CD4-positive, CD25-positive, alpha-beta regulatory T cell (primary cell): ENCODE measurements at places on chromosomes 12 and 14. TPM values are rescaled to one million over a fixed set of nuclear protein-coding genes. Genes with fewer than 3 reads are reported as not detected.

- DNase-seq, result no peak
- no peaks in the 10 kb centered on the region for H3K4me1 ChIP-seq
- no peak overlapping the region for H3K4me3 ChIP-seq
- H3K36me3 ChIP-seq, result peaks cover 46% of the 10 kb centered on the region
- H3K27me3 ChIP-seq, result no peaks in the 10 kb centered on the region
Observed at GRCh38 chr12:55982319-55982936, 8.6 kb downstream of the RAB5B start.

- H3K27ac ChIP-seq, result peak overlapping the region; percentile 79
- H3K36me3 ChIP-seq, result no peaks in the 10 kb centered on the region
- H3K4me3 ChIP-seq, result peak overlapping the region; percentile 71
- H3K4me1 ChIP-seq, result peaks cover 39% of the 10 kb centered on the region
- DNase-seq, result no peak
Observed at GRCh38 chr12:105329926-105330282, 587 bp upstream of the C12orf75 start.

DNA sequence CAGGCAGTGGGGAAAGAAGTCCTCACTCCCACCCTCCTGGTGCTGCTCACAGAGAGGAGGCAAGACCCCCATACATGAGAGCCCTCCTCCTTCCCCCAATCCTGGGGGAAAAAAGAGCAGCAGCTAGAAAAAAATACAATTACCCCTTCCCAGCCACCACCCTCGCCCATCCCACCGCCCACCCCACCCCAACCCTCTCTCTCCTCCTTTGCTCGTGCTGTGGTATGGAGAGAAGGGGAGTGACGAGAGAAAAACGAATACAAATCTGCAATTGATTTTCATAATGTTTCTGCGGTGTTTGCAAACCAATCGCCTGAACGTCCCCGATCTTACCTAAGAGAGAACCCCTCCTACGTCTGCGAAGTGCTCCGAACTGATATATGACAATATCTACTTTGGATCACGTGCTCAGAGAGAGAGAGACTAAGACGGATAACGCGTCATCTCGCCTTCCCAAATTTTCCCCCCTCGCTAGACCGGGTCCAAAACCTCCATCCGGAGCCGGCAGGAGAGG lies at the start of gene HOXC11:
TSS of gene HOXC11 (plus strand) at position 405 of the 514 bp plus-strand sequence. CDS start 116 bp downstream, outside the sequence.
- H3K4me3 ChIP-seq, result no peak within 1 kb of the TSS
- H3K27ac ChIP-seq, result no peak within 1 kb of the TSS
- DNase-seq, result no peak

DNA sequence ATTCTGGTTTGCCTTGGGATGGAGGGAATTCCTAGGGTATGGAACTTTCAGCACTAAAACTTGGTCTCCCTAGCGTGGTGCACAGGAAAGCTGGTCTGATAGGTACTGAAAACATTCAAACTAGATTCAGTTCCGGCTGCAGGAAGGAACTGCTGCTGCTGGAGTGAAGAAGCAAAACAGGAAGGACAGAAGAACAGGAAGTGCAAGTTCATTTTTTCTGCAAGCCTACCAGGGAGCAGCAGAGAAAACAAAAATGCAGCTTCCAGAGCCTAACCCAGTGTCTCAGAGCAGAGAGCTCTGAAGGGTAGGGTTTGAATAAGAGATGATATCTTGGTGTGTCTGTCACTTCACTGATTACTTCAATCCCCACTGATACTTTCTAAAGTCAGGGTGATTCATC lies 165.2 kb downstream of the VRK1 start:
- peak overlapping the region; percentile 72 for H3K4me3 ChIP-seq
- peak overlapping the region; percentile 74 for H3K27ac ChIP-seq
- no peaks in the 10 kb centered on the region for H3K36me3 ChIP-seq
- peaks cover 72% of the 10 kb centered on the region for H3K4me1 ChIP-seq

GRCh38 chr12:862303-862911 lies 87.1 kb downstream of the RAD52 start:
- no peak overlapping the region for H3K4me3 ChIP-seq
- no peak overlapping the region for H3K27ac ChIP-seq
- no peak for DNase-seq
- H3K27me3 ChIP-seq, result no peaks in the 10 kb centered on the region

DNA sequence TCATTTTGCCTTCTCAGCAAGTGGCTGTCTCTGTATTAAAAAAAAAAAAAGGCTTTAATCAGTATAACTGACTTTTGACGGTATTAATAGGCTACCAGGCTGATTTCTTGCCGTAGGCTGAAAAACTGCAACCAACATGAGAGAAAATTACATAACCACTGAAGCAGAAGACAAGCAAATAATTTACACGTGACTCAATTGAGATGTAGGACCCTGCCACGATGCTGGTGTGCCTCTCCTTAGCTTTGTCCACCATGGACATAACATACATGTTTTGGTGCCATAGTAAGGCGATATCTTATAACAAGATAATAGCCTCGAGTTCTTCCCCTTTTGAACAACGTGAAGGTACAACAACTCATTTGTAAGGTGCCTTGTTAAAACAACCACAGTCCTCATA lies 88.7 kb upstream of the GRIP1 start:
- no peaks in the 10 kb centered on the region for H3K4me1 ChIP-seq
- H3K27me3 ChIP-seq, result no peaks in the 10 kb centered on the region
- H3K4me3 ChIP-seq, result no peak overlapping the region
- no peak overlapping the region for H3K27ac ChIP-seq
- DNase-seq, result no peak

DNA sequence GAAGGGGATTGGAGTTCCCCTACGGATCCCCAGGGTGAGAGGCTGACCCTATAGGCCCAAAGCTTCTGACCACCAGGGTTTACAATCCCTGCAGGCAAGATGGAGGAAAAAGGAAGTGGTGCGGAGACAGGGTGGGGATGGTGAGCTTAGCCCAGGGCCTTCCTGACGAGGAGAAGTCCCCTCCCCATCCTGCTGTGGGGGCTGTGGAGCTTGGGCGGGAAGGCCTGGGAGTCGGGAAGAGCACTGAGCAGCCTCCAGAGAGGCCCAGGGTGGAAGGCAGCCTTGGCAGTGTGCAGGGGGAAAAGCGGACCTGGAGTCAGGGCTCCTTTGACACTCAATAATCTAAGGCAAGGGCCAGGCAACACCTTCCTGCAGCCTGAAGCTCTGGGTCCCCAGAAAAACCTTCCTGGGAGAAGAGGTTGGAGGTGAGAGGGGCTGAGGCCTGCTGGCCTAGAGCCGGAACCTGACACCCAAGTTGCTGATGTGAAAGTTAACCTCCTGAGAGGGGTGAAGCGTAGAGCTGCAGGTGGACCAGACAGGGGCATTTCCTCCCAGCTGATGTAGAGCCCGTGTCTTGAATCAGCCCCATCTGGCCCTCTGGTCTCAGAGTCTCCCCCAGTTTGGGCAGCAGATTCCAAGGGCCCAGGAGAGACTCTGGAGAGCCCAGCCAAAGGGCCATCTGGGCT lies 6.0 kb downstream of the HDAC7 start:
- peak overlapping the region; percentile 77 for H3K4me3 ChIP-seq
- H3K4me1 ChIP-seq, result peaks cover 98% of the 10 kb centered on the region
- peaks cover 4% of the 10 kb centered on the region for H3K36me3 ChIP-seq
- H3K27me3 ChIP-seq, result no peaks in the 10 kb centered on the region
- no peak for DNase-seq

GRCh38 chr14:20734430-20734806 lies 11.3 kb upstream of the EDDM3A start:
- peaks cover 5% of the 10 kb centered on the region for H3K27me3 ChIP-seq
- DNase-seq, result no peak
- no peaks in the 10 kb centered on the region for H3K4me1 ChIP-seq
- no peak overlapping the region for H3K4me3 ChIP-seq

GRCh38 chr12:46233423-46233822 lies 35.4 kb downstream of the SLC38A1 start:
- H3K4me1 ChIP-seq, result peaks cover 53% of the 10 kb centered on the region
- no peak for DNase-seq
- peak overlapping the region; percentile 9 for H3K4me3 ChIP-seq
- peaks cover 66% of the 10 kb centered on the region for H3K36me3 ChIP-seq
- H3K27ac ChIP-seq, result peak overlapping the region; percentile 29

GRCh38 chr12:88876857-88877256 lies 296.6 kb upstream of the KITLG start:
- H3K36me3 ChIP-seq, result no peaks in the 10 kb centered on the region
- H3K27me3 ChIP-seq, result no peaks in the 10 kb centered on the region
- no peaks in the 10 kb centered on the region for H3K4me1 ChIP-seq
- H3K27ac ChIP-seq, result no peak overlapping the region

DNA sequence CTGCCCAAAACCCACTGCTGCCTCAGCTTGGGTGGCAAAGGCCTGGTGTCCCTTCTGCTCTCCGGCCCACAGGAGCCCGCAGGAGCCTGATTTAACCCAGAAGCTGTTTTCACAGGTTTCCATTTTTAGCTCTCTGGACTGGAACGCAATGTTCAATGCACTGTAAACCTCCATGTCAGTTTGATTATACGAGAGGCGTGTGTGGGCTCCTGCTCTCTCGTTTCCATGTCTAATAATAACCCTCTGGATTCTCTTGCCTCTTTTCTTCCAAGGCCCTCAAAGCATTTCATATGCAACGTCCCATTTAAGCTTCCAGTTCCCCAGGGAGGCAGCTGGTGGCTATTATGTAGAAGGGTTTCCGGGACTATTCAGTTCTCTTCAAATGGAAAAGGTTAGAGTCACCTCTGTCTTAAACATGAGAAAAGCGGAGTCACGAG lies 161.1 kb downstream of the SUDS3 start:
- H3K36me3 ChIP-seq, result no peaks in the 10 kb centered on the region
- no peaks in the 10 kb centered on the region for H3K27me3 ChIP-seq

GRCh38 chr14:70416338-70416724 lies 559 bp downstream of the SYNJ2BP start:
- peaks cover 9% of the 10 kb centered on the region for H3K36me3 ChIP-seq
- peaks cover 6% of the 10 kb centered on the region for H3K27me3 ChIP-seq
- H3K4me3 ChIP-seq, result peak overlapping the region; percentile 95
- peaks cover 13% of the 10 kb centered on the region for H3K4me1 ChIP-seq
- H3K27ac ChIP-seq, result peak overlapping the region; percentile 55

DNA sequence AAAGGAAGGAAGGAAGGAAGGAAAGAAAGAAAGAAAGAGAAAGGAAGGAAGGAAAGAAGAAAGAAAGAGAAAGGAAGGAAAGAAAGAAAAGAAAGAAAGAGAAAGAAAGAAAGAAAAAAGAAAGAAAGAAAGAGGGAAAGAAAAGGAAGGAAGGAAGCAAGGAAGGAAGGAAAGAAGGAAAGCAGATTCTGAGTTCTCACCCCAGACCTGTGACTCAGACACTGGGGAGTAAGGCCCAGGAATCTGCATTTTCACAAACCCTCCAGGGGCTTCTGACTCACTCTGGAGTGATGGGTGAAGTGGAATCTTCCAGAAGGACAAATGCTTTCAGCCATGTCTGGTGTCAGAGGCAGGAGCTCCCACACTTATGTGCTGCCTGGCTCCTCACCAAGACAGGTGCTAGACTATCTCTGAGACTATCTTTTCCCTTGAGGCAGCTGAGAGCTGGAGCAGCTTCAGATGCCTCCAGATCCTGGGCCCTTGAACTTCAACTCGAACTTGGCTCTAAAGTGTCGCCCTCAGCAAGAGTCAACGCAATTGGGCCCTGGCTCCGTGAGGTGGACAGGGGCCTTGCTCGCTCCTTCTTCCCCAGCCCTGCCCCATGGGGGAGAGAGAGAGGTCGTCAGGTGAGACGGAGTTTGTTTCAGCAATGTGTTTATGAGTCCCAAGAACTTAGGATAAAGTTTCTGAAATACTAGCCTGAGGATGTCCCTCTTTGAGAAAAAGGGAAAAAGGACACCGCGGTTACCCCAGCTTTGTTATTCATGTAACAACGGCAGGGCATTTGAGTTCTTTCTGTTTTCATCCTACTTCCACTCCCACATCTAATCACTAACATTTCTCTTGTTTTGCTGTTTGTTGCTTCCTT lies 19.8 kb upstream of the SCARB1 start:
- no peak overlapping the region for H3K27ac ChIP-seq
- no peaks in the 10 kb centered on the region for H3K36me3 ChIP-seq
- H3K4me1 ChIP-seq, result peaks cover 5% of the 10 kb centered on the region
- DNase-seq, result no peak
- no peak overlapping the region for H3K4me3 ChIP-seq
- no peaks in the 10 kb centered on the region for H3K27me3 ChIP-seq

GRCh38 chr14:58501214-58501816 lies 73.8 kb downstream of the KIAA0586 start:
- no peak overlapping the region for H3K4me3 ChIP-seq
- H3K27ac ChIP-seq, result no peak overlapping the region
- DNase-seq, result no peak
- H3K36me3 ChIP-seq, result peaks cover 13% of the 10 kb centered on the region

DNA sequence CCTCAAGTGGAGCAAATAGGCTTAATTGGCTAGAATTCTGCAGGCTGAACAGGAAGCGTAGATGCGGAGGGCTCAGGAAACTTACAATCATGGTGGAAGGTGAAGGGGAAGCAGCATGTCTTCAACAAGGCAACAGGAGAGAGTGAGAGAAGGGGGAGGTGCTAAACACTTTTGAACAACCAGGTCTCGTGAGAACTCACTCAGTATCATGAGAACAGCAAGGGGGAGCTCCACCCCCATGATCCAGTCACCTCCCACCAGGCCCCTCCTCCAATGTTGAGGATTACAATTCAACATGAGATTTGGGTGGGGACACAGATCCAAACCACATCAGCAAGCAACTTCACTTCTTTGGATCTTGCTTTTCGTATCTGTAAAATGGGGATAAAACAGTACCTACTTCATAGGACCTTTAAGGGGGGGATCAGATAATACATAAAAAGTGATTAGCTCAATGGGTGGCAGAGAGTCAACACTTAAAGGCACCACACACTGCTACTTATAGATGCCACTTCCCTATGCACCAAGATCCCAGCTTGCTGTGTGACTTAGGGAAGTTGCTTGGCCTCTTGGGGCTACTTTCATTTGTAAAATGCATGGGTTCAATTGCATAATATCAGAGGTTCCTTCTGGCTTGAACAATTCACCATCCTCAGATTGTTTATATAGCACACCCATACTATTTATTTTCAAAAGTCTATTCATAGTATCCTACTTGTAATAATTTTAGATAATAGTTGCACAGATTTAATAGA lies 184.8 kb upstream of the RPH3A start:
- H3K27ac ChIP-seq, result no peak overlapping the region
- H3K4me1 ChIP-seq, result no peaks in the 10 kb centered on the region
- no peaks in the 10 kb centered on the region for H3K36me3 ChIP-seq
- H3K4me3 ChIP-seq, result no peak overlapping the region
- no peak for DNase-seq

GRCh38 chr14:26121181-26121580 lies 476.7 kb downstream of the NOVA1 start:
- no peaks in the 10 kb centered on the region for H3K27me3 ChIP-seq
- H3K4me3 ChIP-seq, result no peak overlapping the region
- DNase-seq, result no peak
- no peak overlapping the region for H3K27ac ChIP-seq

GRCh38 chr14:96625426-96625985 lies 123.3 kb downstream of the PAPOLA start:
- H3K27ac ChIP-seq, result no peak overlapping the region
- no peak for DNase-seq
- H3K36me3 ChIP-seq, result no peaks in the 10 kb centered on the region

- no peaks in the 10 kb centered on the region for H3K27me3 ChIP-seq
- H3K36me3 ChIP-seq, result peaks cover under 1% of the 10 kb centered on the region
- peaks cover 32% of the 10 kb centered on the region for H3K4me1 ChIP-seq
- H3K27ac ChIP-seq, result no peak overlapping the region
- H3K4me3 ChIP-seq, result peak overlapping the region; percentile 95
Observed at GRCh38 chr12:119666226-119666795, 1.6 kb upstream of the PRKAB1 start.

ANG gene
- total RNA-seq, result 0.62 TPM

ZNF891 gene
- 3.0 TPM for total RNA-seq

ADCY6 gene
- 0.12 TPM for total RNA-seq

CCDC92 gene
- total RNA-seq, result 19.5 TPM

NEUROD4 gene
- total RNA-seq, result not detected

NCKAP5L gene
- total RNA-seq, result 7.8 TPM

DTX1 gene
- 7.8 TPM for total RNA-seq

RHNO1 gene
- 29.9 TPM for total RNA-seq

LMNTD1 gene
- not detected for total RNA-seq

FGF6 gene
- not detected for total RNA-seq

PZP gene
- total RNA-seq, result not detected
